ENCODE measurements at places on chromosomes 4 and X. TPM values are rescaled to one million over a fixed set of nuclear protein-coding genes. Genes with fewer than 3 reads are reported as not detected.

DNA sequence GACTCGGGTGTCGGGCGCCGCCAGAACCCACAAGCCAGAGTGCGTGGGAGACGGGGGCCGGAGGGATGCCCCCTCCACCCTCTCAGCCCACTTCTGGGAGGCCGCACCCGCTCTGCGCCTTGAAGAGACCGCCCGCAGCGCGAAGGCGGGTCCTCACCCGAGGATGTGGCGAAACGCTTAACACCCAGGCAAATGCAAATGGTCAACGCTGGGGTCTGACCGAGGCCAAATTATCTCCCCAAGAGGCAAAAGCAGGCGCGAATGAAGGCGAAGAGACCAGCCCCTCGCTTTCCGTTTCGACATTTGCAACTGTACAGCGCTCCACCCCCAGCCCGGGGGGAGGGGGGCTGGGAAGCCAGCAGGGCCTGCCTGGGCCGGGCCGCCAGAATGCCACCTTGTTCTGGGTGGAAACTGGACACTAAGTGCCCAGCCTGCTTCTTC is 137.7 kb upstream of the ZIC3 start:
- DNase-seq, result no peak

- peak; percentile 56 for DNase-seq
Measured at GRCh38 chrX:44314259-44314734, 29.2 kb downstream of the EFHC2 start.

DNA sequence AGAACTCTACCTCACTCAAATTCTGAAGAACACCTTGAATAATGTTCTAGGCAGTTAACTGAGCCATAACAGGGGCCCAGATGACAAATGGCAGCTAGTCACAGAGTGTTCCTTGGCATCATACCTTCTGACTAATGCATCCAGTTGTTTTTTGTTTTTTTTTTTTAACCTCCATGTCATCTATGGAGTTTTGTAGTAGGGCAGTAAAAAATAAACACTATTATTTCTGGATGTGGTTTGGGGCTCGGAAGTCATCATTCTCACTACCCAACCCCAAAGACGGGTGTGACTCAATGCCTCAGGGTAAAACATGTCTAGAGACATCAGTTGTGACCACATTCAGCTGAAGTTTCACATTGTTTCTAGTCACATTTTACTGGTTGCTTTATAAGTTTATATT is 31.2 kb upstream of the MCF2 start:
- DNase-seq, result peak; percentile 88

Gene TMEM31
- not detected for total RNA-seq

Gene ALB
- not detected for total RNA-seq

Gene NPY1R
- total RNA-seq, result 0.27 TPM

GRCh38 chrX:6432226-6432625 is 102.7 kb downstream of the VCX3A start:
- no peak for DNase-seq

GRCh38 chrX:82775426-82775825 is 732.7 kb upstream of the POU3F4 start:
- DNase-seq, result peak; percentile 32

GRCh38 chr4:55615008-55615407 is 21.1 kb downstream of the NMU start:
- no peak for DNase-seq

GRCh38 chr4:15400226-15400625 is 27.6 kb upstream of the C1QTNF7 start:
- DNase-seq, result no peak

Gene QDPR
- 31.5 TPM for total RNA-seq

DNA sequence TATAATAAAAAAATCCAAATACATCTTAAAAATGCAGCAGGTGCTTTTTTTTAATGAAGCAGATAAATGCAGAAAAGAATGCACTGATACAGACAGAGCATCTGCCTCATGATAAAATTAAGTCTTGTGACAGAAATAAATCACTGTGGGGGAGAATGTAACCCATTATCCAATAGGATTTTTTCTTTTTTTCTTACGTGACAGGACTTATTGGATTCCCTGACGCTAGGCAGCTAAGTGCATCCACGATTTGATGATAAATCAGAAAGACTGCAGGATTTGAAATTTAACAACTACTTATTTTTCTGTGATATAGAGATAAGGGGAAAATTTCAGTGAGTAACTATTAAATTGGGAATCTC is 110.6 kb upstream of the PPARGC1A start:
- DNase-seq, result no peak

DNA sequence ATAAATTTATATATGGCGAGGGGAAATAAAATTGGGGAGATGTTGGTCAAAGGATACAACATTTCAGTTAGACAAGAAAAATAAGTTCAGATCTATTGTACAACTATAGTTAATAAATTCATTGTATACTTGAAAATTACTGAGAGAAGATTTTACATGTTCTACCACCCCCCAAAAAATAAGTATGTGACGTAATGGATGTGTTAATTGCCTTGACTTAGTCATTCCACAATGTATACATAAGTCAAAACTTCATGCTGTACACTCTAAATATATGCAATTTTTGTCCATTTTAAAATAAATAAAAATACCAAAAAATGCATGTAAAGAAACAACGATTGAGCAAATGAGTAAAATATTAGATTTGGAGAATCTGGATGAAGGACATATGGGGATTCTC is 1.8 kb downstream of the USP11 start:
- DNase-seq, result no peak

Gene LAMTOR3
- total RNA-seq, result 40.7 TPM

Gene MSANTD1
- total RNA-seq, result not detected

GRCh38 chrX:141341743-141342142 is 99.4 kb upstream of the SPANXC start:
- DNase-seq, result no peak

Gene VSIG1
- not detected for total RNA-seq

- DNase-seq, result no peak
Measured at GRCh38 chr4:184350964-184351363, 123.4 kb downstream of the IRF2 start.

Gene MXRA5
- total RNA-seq, result not detected

- DNase-seq, result no peak
Measured at GRCh38 chr4:10354746-10355145, 102.5 kb downstream of the ZNF518B start.

Gene MND1
- total RNA-seq, result 18.8 TPM

GRCh38 chr4:122687531-122688061 is 44.9 kb upstream of the BBS12 start:
- DNase-seq, result no peak

- no peak for DNase-seq
Measured at GRCh38 chr4:53744446-53745160, 153.3 kb upstream of the LNX1 start.

Gene PSAPL1
- total RNA-seq, result not detected

Gene MAGEA2
- 87.1 TPM for total RNA-seq

DNA sequence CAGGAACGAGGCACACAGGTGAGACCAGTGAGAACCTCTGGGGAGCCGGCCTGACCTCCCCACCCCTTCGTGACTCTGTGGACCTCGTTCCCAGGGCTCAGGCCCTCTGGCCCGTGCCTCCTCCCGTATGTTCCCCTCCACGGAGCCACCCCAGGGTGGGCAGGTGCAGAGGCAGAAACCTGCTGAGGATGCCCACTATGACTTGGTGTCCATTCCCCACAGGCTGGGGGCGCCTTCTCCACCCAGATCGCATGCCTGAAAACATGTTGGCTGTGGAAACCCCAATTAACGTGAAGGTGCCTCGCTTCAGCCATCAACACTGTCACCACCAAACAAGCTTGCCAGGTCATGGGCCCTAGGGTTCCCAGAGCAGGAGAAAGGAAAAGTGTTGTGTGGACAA is 27.0 kb downstream of the BLOC1S4 start:
- no peak for DNase-seq

DNA sequence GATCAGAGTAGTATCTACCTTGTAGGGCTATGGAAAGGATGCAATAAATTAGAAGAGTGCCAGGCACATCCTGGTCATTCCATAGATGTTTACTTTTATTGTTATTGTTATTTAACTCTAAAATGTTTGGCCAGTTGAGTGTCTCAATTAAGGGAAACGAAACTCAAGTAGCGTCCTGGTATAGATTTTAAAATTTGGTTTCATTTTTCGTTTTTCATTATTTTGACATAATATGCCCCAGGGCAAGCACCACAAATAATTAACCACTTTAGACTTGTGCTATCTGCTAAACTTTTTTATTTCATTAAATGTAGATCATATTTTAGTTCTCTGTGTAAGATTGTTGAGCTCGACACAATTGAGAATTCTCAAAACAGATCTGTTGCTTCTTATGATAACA is 179.7 kb upstream of the PRPS2 start:
- DNase-seq, result no peak

Gene CDS1
- total RNA-seq, result 1.5 TPM

- no peak for DNase-seq
Measured at GRCh38 chrX:96713303-96713702, 28.7 kb downstream of the DIAPH2 start.

- DNase-seq, result peak; percentile 62
Measured at GRCh38 chrX:108165383-108166111, 74.0 kb downstream of the ATG4A start.

GRCh38 chr4:33133723-33134122 is 2413.6 kb downstream of the PCDH7 start:
- DNase-seq, result no peak

DNA sequence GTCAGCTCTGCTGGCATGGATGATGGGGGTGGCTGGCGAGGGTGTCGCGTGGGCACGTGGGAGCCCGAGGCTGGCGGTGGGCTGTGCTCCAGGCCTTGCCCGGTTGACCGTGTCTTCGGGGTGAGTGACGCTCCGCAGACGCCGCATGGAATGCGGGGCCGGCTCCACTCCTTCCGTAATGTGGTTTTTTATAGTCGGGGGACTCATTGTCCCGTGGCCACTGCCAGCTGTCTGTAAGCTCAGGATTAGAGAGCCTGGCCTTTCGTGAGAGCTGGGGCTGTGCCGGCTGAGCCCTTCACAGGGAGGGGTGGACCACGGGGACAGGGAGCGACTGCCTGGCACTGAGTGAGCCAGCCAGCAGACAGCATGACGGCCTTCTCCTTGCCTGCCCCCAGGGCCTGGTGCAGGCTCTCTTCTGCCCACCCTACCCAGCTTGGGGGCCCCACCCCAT is 20.4 kb downstream of the DOK7 start:
- no peak for DNase-seq

DNA sequence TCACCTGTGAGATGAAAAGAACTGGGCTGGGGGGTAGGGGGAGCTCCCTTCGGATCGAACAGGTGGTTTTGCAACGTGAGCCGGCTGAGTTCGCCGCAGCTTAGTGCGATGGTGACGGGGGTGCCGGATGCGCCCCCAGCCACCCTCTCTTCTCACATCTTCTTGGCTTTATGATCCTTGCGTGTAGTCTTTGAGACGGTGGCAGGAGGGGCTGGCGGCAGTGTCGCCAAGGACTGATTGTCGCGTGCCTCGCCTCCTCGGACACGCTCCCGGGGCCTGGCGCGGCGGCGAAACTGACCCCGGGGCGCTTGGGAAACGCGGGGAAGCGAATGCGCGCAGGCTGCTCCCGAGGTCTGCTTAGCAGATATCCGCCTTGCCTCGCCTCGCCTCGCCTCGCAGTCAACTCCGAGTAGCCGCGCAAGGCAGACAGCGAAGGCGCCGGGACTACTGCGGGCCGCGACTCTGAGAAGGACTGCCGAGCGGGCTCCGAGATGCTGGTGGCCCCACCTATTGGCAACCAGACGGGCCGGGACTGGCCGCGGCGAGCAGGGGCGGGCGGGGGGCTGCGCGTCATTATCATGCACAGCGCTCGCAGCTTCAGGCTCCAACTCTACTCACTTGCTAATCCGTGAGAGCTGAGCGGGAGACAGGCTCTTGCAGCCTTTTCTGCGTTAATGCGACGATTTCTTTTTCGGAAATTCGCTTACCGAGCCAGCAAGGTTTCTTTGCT is 1.5 kb downstream of the GRID2 start:
- no peak for DNase-seq

GRCh38 chr4:132540268-132540667 is 608.8 kb upstream of the PCDH10 start:
- no peak for DNase-seq

- no peak for DNase-seq
Measured at GRCh38 chrX:71111141-71111843, at the start of gene IL2RG. Gene IL2RG (minus strand): TSS chrX:71111577. CDS start chrX:71111539, 38 bp downstream.

DNA sequence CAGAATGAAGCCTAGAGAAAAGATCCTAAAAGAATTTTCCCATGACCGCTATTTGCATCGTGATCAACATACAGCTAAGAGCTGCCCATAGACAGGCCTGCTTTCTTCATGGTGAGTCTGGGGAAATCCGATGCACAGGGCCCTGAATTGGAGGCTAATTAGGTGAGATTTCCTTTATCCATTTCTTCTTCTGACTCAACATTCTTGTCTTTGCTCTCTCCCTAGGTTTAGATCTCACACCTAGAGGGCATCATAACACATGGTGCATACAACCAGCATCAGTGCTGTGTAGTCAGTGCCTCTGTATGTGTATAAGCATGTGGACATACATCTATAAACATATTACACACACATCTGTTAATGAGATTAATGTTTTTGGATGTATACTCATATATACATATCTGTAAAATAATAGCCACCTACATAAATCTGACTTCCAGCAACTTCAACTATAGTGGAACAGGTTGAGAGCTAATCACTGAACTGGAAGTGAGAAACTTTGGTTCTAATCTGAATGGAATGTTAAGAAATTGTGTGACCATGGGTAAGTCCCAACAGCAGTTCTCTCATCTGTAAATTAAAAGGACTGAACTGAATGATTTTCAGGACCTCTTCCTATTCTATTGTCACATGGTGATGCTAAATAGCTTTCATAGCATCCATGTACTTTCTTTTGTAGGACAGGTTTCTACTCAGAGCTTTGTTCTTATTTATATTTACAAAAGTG is 17.5 kb downstream of the GATB start:
- no peak for DNase-seq

GRCh38 chr4:123399627-123400358 is 3.2 kb downstream of the SPRY1 start:
- DNase-seq, result no peak

Gene CNKSR2
- total RNA-seq, result 8.6 TPM

GRCh38 chrX:48508400-48509244 is at the start of gene PORCN:
Gene PORCN (plus strand): TSS chrX:48508992. CDS start chrX:48509821, 829 bp downstream.
- peak; percentile 54 for DNase-seq

DNA sequence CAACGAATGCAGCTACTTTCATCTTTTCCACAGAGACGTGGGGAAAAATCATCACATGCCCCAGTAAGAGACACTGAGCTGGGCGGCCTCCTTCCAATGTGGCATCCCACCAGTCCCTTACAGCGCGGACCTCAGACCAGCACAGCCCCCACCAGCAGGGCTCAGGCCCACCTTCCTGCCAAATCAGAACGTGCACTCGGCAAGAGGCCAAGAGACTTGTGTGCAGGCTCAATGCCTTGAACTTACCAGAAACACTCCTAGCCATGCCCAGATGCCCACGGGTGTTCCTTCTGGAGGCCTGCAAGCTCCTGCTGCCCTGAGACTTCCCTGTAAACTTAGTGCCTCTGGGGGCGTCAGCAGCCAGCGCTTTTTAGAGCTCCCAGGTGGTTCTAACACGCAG is 31.2 kb downstream of the WDR1 start:
- DNase-seq, result no peak
